ENCODE measurements at places on chromosomes 13 and 19.

GRCh38 chr19:55133639-55134444 is 15.2 kb downstream of the TNNT1 start:
- DNase-seq: no peak

DNA sequence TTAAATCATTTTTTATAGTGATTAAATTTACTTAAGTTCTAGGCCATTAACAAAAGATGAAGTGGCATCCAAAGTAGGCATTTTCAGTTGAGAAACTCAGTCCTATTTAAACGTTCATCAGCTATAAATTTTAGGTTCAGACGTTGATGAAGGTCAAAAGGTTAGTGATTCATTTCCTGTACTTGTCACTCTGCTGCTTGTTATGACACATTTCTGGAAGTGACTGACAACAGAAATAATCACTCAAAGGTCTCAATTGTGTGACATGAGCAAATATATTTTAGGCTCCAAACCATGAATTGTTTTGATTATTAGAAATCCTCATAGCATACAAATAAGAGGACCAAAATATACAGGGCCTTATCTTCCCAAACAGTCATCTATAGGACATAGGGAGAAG is 10.3 kb upstream of the EDNRB start:
- no peak for DNase-seq

DNA sequence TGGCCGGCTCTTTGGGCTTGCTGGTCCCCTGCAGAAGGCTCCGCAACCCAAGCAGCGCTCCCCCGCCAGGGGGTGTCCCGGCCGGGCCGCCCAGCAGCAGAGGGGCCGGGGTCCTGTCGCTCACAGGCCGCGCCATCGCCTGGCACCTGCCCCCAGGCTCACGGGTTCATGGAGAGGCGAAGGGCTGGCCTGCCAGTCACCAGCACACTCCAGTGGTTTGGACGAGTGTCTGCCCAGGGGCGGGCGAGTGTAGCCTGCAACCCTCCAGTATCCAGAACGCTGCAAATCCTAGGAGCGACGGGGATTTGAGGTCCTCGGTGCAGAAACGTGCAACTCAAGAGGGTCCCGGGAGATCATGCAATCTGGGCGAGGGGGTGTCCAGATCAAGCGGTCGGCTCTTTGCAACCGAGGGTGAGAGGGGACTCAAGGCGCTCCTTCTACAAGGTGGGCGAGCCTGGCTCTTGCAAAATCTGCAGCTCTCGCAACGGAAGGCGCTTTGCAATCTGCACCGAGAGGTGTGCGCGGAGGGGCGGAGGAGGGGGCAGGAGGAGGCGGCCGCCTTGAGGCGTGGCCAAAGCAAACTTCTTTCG is at the start of gene DBP:
TSS of gene DBP (minus strand) at position 521 of the 590 bp plus-strand sequence. CDS start at position 136, 385 bp downstream.
- no peak for DNase-seq

DNA sequence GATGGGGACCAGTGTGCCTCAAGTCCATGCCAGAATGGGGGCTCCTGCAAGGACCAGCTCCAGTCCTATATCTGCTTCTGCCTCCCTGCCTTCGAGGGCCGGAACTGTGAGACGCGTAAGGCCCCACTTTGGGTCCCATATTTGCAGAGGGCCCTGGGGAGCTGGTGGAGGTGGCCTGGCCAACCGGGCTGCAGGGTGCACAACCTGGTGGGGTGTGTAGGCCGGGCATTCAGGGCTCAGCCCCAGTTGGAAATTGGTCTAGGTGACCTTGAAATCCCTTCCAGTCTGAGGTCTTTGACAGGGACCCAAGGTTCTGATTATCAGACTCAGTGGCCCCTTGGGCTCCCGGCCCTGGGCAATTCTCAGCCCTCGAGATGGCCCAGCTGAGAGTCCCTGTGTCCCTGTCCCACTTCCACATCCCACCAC is 8.3 kb downstream of the F7 start:
- no peak for DNase-seq

GRCh38 chr19:45901912-45902650 is at the start of gene MYPOP:
TSS of gene MYPOP (minus strand) at chr19:45902613. CDS start at chr19:45901773, 840 bp downstream.
- no peak for DNase-seq
